ENCODE measurements at places on chromosomes 13 and 19. TPM values are rescaled to one million over a fixed set of nuclear protein-coding genes. Genes with fewer than 3 reads are reported as not detected.

DNA sequence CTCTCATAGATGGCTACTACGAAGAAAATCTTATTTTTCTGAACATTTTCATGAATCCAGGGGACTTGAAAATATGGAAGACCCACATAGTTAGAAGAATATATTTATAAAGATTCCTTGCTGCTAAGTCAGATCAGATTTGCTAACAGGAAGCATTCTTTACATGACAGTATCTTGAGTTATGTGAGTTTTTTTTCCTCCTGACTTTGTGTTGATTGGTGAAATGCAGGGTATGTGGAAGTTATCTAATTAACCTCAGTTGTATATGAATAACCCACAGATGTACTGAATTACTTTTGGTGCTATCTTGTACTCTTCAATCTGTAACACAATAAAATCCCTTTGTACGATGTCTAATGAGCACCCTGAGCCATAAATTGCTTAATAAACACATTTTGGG is 53.8 kb downstream of the ESD start:
- DNase-seq = no peak

GRCh38 chr13:41533266-41534052 is 76.1 kb downstream of the RGCC start:
- no peak for DNase-seq

- DNase-seq = no peak
Observed at GRCh38 chr13:37047032-37047431, 12.5 kb downstream of the SUPT20H start.

DNA sequence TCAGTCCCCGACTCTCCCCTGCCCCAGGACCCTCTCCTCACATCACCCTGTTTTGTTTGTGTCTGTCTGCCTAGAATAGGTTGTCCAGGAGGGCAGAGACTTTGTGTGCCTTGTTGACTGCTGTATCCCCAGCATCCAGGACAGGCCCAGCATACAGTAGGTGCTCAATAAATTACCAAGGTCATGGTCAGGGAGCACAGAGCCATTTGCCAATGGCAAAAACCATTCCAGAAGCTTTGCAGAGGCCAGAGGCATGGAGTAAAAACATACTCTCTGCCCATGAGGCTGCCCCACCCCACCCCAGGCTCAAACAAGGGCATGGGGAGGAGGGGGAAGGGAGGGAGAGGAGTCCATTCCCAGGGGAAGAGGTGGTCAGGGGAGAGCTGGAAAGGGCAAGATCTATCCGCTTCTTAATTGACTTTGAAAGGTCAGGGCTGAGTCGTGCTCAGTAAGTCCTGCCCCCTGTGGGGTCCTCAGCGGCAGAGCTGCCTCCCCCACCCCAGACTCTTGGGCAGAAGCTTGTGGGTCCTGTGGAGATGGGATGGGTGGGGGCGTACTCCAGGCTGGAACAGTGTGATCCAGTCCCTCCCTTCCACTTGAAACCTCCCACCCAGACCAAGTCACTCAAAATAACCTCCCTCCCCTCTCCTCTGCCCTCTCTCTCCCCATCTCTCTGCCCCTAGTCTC is 4.4 kb downstream of the GPR4 start:
- DNase-seq = no peak

DNA sequence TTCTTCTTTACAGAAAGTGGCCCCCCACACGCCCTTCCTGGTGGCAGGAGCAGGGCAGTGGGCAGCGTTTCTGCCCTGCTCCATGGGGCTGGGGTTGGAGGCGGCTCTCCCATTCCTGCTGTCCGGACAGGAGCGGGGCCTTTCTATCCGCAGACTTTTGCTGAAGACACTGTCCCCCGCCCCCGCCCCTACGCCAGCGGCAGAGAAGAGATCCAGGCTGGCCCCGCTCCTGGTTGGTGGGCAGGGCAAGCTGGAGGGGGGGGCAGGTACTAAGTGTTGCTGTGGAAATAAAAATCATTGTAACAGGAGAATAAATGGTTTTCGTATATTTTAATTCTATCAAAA is 81.7 kb downstream of the ZNF429 start:
- no peak for DNase-seq

TPTE2 gene
- polyA plus RNA-seq = 0.23 TPM

Measured in right renal cortex interstitium (tissue), 3 donors.